ENCODE measurements at places on chromosomes 6 and 20.

GRCh38 chr20:963795-964194 is 38.3 kb downstream of the RSPO4 start:
- no peak for DNase-seq

GRCh38 chr20:63895952-63896263 is 982 bp downstream of the DNAJC5 start:
- DNase-seq: no peak

- DNase-seq: no peak
Observed at GRCh38 chr6:12354499-12354898, 64.3 kb downstream of the EDN1 start.

- no peak for DNase-seq
Observed at GRCh38 chr6:134925800-134926199, 24.1 kb downstream of the ALDH8A1 start.

- no peak for DNase-seq
Observed at GRCh38 chr6:150631984-150632642, 32.4 kb downstream of the PLEKHG1 start.

DNA sequence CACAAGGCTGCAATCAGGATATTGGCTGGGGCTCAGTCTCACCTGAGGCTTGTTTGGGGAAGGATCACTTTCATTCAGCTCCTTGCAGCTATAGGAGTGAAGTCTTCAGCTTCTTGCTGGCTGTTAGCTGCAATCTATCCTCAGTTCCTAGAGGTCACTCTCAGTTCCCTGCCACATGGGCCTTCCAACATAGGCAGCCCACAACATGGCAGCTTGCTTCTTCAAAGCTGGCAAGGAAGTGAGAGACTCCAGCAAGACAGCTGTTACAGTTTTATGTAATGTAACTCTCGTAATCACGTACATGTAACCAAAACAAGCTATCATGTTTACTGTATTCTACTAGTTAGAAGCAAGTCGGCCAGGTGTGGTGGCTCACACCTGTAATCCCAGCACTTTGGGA is 226.9 kb downstream of the CDC5L start:
- DNase-seq: no peak

GRCh38 chr6:15623276-15624116 is 39.3 kb downstream of the DTNBP1 start:
- DNase-seq: no peak

DNA sequence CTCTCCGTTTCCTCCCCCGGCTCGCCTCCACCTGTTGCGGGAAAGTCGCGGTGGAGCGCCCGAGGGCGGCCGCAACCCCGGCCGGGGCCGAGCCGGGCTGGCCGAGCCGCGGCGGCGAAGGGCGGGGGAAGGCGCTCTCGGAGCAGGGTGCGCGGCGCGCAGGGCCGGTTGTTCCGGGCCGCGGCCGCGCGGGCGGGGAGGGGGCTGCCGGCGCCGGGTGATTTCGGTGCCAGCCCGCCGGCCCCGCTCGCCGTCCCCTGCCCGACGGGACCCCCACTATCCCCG is 235 bp downstream of the MAP7 start:
- no peak for DNase-seq

DNA sequence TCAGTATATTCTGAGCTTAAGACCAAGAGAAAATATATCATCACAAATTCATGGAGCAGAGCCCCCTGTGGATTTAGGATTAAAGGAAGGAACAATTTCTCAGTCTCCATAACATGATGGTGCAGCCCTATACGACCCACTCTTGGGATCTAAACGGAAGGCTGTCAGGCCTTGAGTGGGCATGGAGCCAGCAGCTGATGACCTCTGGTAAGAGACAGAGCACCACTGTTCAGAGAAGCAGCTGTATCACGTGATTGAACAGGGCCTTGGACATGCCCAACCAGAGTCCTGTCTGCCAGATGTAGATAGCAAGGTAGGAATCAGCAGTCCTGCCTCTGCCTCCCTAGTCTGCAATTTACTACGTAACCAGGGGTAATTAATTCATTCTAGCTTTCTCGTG is 259.4 kb upstream of the POU3F2 start:
- DNase-seq: no peak

All from NCI-H187 (cell line).